ENCODE measurements at places on chromosomes 5 and 9. TPM values are rescaled to one million over a fixed set of nuclear protein-coding genes. Genes with fewer than 3 reads are reported as not detected.

Gene HMHB1
- not detected for total RNA-seq

GRCh38 chr5:175548626-175549311 lies 70.4 kb downstream of the SFXN1 start:
- no peak for DNase-seq

- DNase-seq = peak; percentile 35
These were observed 141.4 kb downstream of the LRRC70 start for GRCh38 chr5:62720031-62720441.

DNA sequence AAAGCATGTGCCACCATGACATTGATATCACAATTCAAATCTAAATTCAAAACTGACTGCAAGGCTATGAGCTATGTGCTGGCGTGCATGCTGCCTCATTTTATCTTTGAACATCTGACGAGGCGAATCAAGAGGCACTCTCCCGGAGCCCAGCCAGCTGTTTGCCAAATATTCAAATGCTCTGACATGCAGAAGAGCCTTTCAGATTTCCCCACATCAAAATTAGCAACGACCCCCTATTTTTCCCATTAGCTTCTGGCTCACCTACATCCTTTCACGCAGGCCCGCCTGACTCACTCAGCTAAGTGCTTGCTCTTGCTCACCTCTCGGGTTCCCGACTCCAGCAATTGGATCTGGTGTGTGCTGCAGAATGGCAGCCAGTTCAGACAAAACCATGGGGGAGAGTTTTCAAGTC lies 159.0 kb downstream of the NR2F1-AS1 start:
- peak; percentile 20 for DNase-seq

Gene TAF11L3
- total RNA-seq = not detected

DNA sequence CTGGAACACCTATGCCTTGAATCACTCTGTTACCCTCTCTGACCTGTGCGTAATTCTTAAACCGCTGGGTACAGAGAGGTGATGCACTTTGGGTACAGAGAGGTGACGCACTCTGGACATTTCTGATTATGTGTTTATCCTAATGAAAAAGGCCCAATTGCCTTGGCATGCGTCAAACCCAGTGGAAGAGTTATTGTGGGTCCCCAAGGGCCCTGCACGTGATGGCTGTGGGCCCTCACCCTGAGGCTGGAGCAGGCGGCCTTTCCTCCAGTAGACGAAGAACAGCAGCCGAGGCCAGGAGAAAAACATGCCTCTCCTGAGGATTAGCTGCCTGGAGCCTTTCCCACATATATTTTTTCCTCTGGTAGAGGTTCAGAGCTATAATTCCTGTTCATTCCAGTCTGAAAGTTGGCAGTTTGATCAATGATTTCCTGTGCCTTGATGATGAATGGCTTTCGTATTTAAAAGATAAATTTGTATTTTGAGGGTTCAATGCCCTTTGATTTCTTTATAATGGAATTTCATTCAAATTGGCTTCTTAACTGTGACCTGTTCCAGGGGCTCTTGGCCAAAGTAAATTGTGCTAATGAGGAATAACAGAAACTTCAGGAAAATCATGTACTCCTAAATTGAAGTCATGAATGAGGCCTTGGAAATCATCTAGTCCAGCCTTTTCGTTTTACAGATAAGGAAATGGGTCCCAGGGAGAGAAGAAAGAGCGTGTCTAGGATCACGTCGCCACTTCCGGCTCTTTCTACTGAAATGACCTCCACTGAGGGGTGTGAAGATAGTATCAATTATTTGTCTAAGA lies 22.8 kb downstream of the ACER2 start:
- DNase-seq = no peak

GRCh38 chr5:78811866-78812265 lies 163.3 kb upstream of the LHFPL2 start:
- DNase-seq = no peak

GRCh38 chr9:93600504-93600903 lies 24.1 kb downstream of the PHF2 start:
- DNase-seq = no peak

Gene ADAMTSL2
- 5.9 TPM for total RNA-seq

GRCh38 chr5:5340206-5340729 lies 82.2 kb upstream of the ICE1 start:
- DNase-seq = peak; percentile 37

Gene SHISAL2B
- 1.4 TPM for total RNA-seq

Gene LVRN
- total RNA-seq = 1.3 TPM
